Fibroblast of lung (primary cell): ENCODE measurements at places on chromosomes 2 and 18. TPM values are rescaled to one million over a fixed set of nuclear protein-coding genes. Genes with fewer than 3 reads are reported as not detected.

DNA sequence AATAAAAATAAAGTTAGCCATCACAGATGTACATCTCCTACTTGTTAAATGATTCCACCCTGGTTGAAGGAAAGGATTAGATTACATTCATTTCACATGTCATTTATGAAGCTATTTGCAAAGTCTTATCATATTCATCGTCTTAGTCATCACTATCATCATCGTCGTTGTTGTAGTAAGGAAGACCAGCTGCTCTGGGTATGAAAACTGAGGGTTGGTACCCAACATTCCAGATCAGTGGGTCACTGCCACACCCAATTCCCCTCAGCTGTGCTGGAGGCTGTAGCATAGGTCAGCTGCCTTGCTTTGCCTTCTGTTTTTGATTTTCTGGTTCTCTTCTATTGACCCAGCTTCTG is 20.9 kb upstream of the CCBE1 start:
- peak; percentile 81 for DNase-seq

DNA sequence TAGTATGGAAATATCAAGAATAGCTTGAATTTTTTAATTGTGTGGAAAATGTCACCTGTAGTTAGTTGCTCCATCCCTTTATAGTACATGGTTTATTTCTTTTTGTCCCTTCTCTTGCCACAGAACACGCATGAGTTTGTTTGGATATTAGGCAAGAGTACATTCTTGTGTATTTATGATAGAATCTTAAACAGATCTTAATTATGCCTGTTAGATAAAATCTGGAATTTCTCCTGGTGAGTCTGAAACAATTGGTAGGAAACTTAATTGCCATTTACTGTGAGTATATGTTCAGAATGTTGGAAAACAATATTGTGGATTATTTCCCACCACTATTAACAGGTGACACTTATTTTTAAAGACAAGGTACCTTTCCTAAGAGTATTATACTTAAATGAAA is 30.2 kb upstream of the CABYR start:
- DNase-seq: no peak

- peak; percentile 67 for DNase-seq
Observed at GRCh38 chr2:27724905-27725701, 46.4 kb upstream of the MRPL33 start.

DNA sequence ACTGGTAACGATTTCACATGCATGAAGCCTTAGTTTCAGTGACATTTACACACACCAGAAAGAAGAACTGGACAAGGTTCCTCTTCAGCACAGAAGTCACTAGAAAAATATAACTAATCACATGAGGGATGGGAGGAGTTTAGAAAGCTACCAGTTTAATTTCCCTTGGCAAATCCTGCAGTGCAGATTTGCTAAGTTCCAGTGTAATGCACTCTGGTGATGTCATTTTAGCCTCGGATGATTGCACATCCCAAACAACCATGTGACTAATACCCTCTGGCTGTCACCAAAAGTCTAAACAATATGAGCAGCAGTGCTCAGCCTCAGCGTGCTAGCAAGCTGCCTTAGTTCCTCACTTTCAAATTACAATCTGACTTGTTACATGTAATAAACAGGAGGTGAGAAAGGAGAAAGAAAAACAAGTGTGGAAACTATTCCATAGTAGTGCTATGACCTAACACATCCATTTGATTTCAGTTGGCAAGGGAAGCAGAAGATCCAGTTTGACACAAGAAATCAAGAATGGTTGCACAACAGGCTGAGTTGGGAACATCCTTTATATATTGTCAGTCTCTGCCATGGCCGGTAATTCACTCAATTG is 35.3 kb upstream of the PPP1CB start:
- peak; percentile 98 for DNase-seq

DNA sequence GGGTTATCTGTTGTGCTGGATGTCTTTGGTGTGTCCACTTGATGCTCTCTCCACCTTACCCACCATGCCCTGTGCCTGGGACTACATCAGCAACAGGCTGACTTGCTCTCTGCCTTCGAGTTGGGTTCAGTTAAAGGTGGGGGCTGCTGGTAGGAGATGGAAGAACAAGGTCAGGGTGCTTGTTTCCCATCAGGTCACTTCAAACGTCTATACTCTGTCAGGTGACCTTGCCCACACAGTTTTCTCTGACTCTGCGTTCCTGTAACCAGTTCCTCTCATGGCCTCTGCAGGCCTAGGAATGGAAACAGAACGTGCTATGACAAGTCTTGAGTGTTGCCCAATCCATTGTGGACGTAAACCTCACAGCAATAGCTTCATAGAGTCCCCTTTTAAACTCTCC is 38.4 kb upstream of the PAPOLG start:
- DNase-seq: no peak

DNA sequence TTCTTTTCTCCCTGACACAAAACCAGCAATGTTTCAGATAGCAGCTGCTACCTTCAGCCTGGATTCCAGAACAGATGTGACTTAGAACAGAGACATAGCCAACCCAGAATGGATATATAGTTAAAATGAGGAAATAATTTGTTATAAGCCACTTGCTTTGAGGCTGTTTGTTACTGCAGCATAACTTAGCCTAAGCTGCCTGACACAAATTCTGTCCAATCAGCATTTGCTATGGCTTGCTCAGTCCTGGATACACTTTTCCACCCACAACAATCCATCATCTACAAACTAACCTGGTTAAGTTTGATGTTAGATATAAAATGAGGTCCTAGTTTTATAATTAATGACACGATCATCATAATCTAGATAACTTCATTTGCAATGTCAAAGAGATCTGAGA is 480.4 kb downstream of the NR4A2 start:
- no peak for DNase-seq

The IL36RN gene
- not detected in 2 replicates for total RNA-seq

The ANKRD62 gene
- not detected in 2 replicates for total RNA-seq
